ENCODE measurements at places on chromosomes 16 and 17.

DNA sequence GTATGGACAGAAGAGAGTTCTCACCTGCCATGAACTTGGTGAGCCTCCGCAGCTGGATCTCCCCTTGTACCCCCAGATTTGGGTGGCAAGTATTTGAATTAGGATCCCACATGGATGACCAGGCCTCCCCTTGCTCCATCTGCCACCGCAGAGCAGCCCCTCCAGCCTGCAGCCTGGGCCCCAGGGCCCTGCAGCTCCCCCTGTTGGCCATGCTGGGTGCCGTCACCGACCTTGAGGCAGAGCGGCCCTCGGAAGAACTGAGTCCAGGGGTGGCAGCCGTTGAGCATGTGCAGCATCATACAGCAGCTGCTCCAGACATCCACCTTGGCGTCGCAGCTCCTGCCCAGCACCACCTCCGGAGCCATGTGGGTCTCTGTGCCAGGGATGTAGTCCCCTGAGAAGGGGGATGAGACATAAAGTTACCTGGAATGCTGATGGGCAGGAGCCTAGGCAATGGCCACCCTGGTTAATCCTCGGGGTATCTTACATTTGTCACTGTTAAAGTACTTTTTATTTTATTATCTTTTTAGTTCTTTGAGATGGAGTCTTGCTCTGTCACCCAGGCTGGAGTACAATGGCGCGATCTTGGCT is 9.0 kb upstream of the SPATA32 start:
- DNase-seq, result peak; percentile 58

GRCh38 chr17:76568811-76569221 is 16.8 kb downstream of the ST6GALNAC2 start:
- no peak for DNase-seq

- no peak for DNase-seq
Observed at GRCh38 chr16:689175-689897, 862 bp downstream of the WDR24 start.

- peak; percentile 50 for DNase-seq
Observed at GRCh38 chr16:29809850-29810698, 1.9 kb upstream of the PRRT2 start.

DNA sequence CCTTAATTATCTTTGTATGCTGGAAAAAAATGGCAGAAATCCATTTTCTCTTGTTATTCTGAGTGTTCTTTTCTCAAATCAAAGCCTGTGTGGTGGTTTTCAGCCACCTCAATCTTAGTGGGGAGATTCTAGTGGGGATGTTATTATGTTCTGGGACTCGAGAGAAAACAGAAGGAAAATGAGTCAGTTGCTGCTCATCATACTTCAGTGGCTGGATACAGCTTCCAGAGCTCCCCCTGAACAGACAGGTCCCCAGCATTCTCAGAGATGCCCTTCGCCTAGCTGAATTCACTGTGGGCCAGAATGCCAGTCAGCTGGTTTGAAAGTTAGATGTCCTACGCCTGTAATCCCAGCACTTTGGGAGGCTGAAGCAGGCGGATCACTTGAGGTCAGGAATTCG is 8.5 kb downstream of the ST6GALNAC1 start:
- no peak for DNase-seq

Data from nephron progenitor cell (in vitro differentiated cells).